ENCODE measurements at places on chromosomes 16 and 17.
A peak's percentile ranks its signal among the peaks of the same experiment; 100 is the strongest.

- no peak for DNase-seq
Observed at GRCh38 chr16:47612711-47613110, 151.6 kb downstream of the PHKB start.

- DNase-seq, result no peak
Observed at GRCh38 chr17:71976011-71976649, 144.7 kb upstream of the SOX9 start.

DNA sequence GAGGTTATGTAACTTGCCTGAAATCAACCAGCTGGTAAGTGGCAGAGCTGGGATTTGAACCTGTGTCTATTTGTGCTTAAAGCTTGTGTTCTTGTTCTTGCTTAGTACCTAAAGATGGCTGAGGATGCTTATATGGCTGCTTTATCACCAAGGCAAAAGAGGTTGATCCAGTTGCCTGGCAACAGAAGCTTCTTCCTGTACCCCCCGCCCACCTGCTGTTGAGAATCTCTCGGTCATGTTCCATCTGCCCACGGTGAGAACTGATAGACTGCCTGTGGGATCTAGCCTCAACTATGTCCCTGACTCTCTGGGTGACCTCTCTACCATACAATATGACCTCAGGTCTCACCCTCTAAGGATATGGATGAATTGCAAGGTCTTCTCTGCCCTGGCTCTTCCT lies 60.7 kb downstream of the ABCC6 start:
- no peak for DNase-seq

GRCh38 chr17:41322903-41323895 lies 7.7 kb upstream of the KRTAP17-1 start:
- DNase-seq, result no peak

GRCh38 chr16:3761375-3762106 lies 44.2 kb upstream of the TRAP1 start:
- DNase-seq, result no peak

DNA sequence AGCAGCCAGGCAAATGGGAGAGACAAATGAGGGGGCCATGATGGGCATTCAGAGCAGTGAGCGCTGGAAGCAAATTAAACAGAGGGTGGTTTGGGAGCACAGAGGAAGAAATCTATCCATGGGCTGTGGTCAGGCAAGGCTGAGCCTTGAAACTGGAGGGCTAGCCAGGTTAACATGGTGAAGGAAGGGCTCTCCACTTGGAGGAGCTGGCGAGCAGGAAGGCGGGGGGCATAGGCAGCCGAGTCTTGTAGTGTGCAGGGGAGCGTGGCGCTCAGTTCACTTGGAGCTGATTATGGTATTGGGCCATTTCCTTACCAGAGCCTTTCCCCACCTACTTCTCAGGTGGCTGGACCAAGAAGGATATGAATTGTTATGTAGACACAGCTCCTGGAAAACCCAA lies 189.7 kb downstream of the SNX29 start:
- no peak for DNase-seq

- no peak for DNase-seq
Observed at GRCh38 chr16:23182679-23183542, at the start of gene SCNN1G. Gene SCNN1G, plus strand, starts transcription at chr16:23182745. Its CDS starts 3,527 bp downstream, at chr16:23186272.

DNA sequence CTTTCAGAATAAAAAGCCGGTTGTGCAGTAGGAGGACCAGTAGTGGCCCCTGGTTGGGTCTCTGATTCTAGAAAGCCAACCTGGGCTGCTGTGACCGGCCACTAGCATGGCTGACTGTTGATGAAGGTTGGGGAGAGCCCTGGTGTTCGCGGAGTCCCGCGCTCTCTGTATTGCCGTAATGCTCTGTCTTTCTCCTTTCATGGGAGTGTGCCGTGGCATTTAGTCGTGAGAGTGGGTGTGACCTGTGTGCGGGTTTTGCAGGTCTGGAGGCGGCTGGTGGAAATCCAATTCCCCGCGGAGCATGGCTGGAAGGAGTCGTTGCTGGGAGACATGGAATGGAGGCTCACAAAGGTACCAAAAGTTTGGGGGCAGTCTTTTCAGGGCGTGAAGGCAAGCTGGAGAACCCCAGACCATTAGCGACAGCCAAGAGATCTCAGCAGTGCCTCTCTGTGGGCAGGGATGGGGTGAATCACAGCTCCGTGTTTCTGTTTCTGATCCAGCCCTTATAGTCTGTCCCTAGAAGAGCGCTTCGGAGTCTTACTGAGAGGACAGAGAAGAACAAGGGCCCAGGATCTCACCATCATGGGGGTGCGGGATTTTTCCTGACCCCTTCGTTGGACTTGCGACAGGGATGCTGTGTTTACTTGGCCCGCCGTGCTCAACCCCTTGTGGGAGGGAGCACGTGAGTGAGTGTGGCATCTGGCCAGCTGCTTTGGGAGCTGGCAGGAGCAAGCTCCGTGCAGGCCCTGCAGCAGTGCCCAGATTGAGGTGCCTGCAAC lies 56.5 kb downstream of the RNF213 start:
- DNase-seq, result no peak

DNA sequence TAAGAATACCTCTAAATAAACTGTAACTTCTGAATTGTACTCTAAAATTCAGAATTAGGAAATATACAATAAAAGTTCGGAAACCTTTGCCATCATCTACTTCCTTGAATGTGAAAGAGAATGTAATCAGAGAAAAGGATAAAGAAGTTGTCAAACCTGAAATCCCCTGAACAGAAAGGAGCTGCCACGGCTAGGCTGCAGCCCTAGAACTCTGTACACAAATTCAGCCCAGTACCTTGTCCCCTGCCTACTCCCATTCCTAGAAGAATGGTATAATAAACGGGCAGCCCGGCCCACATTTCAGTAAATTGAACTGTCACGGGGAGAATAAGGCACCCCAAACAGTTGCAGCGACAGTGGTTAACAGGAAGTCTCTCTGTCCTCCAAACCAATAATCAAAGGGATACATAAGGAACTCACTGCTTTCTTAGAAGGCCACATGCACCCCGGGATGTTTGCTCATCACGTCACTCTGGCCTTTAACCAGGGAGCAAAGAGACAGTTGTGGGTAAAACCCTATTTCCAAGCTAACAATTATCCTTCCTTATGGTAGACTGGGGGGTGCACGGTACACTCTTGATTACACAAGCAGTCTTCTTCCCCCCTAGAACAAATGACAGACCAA lies 24.3 kb upstream of the RFFL start:
- peak; percentile 67 for DNase-seq

- no peak for DNase-seq
Observed at GRCh38 chr17:70078994-70079531, 4.0 kb downstream of the KCNJ16 start.

DNA sequence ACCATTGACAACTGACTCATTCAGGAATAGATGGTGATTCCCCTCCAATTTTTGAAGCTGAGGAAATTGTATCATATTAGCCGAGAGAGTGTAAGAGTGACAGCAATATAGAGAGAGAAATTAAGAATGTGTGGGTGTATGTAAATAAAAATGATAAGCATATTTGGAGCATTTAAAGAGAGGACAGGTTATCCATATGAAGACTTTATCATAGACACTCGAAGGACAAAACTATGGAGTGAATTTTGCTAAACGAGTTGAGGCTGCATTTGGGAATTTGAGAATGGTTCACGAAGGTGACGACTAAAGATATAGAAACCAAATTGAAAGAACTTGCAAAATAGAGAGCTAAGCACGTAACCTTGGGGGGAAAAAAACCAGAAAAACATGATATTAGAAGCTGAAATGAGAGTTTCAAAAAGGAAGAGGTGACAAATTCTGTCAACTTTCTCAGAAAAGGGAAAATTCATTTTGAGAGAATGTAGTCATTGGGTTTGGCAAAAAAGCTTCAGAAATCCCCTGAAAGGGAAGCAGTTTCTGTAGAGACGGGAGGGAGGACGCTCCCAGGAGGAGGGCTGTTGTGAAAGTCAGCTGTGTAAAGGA lies 129.7 kb downstream of the KCNJ2 start:
- peak; percentile 14 for DNase-seq

DNA sequence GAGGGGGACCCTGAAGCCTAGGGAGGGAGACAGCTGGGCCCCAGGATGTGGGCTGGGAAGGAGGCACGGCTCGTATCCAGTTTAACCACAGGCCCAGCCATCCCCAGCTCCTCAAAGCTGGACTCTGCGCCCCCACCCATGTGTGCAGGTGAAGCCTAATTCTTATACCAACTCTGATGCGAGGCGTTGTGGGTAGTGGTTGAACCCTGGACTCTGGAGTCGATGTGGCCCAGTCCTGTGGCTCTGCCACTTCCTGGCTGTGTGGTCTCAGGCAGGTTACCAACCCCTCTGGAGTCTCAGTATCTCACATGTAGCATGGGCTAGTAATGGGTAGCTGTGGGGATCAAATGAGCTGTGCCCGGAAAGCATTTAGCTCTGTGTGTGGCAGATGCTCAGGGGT lies 60.4 kb upstream of the TOB1 start:
- DNase-seq, result peak; percentile 49

GRCh38 chr16:58127033-58127556 lies 2.1 kb downstream of the CFAP20 start:
- DNase-seq, result peak; percentile 49

DNA sequence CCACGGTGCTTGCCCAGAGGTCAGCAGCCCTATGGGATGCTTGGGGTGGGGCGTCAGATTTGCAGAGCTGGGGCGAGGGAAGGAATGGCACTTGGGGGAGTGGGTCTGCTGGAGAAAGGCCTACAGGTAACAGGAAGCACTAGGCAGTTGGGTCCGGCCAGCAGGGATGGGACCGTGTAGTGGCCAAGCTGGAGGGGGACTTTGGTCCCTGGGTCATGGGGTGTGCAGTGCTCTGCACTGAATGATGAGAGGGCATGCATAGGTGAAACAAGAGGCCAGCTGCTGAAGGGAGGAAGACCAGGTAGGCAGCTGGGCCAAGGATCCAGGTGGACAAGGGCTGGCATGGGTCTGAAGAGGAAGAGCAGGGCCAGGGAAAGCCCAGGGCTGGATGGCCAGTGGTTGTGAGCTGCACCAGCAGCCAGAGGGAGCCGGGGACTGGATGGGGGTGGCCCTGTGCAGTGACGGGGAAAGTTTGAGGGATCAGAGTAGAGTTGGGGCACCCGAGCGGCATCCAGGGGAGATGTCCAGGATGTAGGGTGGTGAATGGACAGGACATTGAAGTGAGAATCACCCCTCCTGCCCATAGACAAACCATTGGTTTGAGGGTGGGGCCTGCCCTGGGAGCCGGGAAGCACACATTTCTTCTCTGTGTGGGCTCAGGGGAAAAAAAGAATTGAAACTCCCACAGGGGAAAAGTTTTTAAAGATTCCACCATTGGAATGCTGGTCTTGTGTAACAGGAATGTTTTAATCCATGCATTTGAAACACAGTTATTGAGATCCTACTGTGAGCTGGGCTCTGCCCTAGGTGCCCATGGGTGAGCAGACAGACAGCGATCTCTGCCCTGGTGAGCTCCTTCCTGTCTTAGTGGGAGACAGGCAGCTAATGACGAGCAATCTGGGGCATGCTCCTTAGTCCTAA lies 25.1 kb downstream of the RAI1 start:
- DNase-seq, result no peak

- no peak for DNase-seq
Observed at GRCh38 chr16:84535851-84536250, 31.4 kb upstream of the MEAK7 start.

DNA sequence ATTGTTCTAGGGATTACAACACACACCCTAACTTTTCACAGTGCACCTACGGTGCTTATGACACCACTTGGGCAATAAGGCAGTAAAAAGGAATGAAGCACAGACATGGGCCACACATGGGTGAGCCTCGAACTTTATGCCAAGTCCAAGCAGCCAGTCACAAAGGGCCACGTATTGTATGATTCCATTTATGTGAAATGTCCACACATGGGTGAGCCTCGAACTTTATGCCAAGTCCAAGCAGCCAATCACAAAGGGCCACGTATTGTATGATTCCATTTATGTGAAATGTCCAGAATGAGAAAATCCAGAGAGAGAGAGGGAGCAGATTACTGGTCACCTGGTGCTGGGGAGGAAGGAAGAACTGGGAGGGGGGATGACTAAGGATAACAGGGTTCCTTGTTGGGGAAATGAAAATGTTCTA lies 22.2 kb downstream of the RMI2 start:
- no peak for DNase-seq

- no peak for DNase-seq
Observed at GRCh38 chr16:23061669-23062068, 87.6 kb downstream of the USP31 start.

DNA sequence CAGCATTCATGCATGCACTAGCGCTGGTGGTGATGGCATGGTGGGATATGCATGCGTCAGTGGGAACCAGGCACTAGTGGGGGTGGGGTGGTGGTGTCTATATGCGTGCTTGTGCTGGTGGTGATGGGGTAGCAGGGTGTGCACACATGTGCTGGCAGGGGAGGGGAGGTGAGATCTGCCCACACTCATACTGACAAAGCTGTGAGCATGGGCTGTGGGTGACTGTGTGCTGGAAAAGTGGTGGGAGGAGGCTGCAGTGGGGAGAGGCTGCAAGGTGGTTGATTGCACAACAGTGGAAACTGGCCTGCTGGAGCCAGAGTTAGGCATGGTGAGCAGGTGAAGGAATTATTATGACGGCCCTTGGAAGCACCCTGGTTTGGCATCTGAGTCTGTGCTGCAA lies 31.3 kb upstream of the TEKT1 start:
- DNase-seq, result peak; percentile 7

- no peak for DNase-seq
Observed at GRCh38 chr16:81558444-81559175, 114.0 kb downstream of the CMIP start.

- no peak for DNase-seq
Observed at GRCh38 chr17:1914661-1915083, 84.9 kb downstream of the RPA1 start.
